ENCODE measurements at places on chromosomes 2 and 18.
A peak's percentile ranks its signal among the peaks of the same experiment; 100 is the strongest.

GRCh38 chr2:25558262-25558661 is 115.1 kb downstream of the DTNB start:
- DNase-seq: peak; percentile 70

- no peak for DNase-seq
These were observed 120.8 kb upstream of the TMEFF2 start for GRCh38 chr2:192315543-192315942.

DNA sequence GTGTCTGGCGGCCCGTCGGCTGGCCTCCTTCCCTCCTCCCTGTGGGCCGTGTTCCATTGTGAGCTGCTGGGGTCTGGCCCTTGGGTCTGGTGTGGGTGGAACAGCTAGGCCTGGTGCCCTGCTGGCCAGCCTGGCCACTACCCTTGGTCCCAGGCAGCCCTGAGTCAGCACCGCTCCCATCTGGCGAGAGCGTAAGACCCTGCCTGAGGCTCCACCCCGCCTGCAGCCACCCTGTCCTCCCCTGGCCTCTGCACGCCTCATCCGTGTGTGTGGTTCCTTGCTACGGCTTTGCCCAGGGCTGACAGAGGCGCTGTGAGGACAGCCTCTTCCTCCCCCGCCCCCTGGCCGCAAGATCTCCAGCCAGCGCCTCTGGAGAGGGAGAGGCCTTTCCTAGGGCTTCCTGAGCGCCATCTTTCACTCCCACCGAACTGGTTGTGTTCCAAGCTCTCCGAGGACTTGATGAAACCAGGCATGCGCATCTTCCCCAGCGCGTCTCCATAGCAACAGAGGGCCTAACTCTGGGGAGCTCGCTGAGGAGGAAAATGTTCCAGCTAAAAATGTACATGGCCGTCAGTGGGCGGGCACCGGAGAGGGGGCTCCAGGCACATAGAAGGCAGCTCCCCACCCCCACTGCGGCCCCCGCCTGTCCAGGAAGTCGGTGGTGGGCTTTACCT is 83.0 kb downstream of the STPG4 start:
- DNase-seq: peak; percentile 73

DNA sequence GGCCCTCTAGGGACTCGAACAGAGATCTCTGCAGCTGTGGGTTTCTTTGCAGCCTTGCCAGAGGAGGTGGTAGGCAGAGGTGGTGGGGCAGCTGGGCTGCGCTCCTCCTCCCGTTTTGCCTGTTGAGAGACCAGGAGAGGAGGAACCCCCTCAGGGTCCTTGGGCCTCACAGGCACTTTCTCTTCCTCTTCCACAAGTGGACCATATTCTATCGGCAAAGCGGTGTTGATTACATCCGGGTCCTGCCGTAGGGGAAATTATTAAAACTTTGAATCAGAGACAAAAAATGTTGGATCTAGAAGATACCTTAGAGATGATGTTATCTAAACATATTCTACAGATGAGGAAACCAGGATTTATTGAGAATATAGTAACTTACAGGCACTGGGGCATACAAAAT is 78.5 kb downstream of the CLIP4 start:
- no peak for DNase-seq

GRCh38 chr18:46042571-46043123 is 29.4 kb downstream of the PSTPIP2 start:
- DNase-seq: peak; percentile 28

- no peak for DNase-seq
These were observed 49.2 kb upstream of the SMAD2 start for GRCh38 chr18:47979611-47980200.

DNA sequence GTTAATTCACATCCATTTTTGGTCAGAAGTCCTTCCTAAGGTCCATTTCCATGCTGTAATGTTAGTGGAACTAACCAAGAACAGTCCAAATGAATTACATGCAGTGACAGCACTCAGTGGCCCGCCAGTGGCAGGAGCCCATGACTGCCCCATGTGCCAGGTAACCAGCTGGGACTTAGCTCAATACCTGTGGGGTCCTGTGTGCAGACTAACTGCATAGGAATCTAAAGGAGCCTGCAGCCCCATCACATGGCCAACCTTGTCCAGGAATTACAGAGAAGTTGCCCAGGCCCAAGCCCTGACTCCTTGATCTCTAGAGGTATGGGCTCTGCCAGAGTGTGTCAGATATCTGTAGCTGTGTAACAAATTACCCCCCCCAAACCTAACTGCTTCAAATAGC is 35.4 kb upstream of the GPR17 start:
- DNase-seq: no peak

GRCh38 chr2:61471905-61472805 is 1.3 kb upstream of the USP34 start:
- DNase-seq: no peak

- DNase-seq: no peak
These were observed 97.5 kb upstream of the CD302 start for GRCh38 chr2:159895258-159896065.

DNA sequence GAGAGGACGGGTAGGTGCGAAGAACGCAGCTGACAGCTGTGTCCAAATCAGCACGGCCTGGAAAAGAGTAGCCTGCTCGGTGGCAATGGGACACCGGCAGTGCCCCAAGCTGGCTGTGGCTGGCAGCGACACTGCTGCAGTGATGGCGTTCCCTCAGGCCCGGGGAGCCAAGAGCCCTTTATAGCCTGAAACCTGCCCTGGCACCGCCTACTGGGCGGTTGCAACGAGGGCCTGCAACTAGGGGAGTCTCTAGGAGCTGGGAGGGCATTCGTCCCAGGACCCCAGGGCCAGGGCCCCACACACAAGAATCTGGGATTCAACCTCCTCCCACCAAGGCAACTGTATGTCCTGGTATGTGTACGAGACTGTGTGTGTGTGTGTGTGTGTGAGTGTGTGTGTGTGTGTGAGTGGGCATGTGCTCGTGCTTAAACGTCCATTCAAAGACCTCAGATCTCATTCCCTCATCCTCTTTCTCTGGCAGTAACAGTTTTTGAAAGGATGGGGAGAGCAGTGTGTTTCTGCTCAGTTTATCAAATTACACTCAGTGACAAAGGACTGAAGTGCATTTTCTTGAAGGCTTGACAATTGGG is 6.8 kb upstream of the CYP26B1 start:
- DNase-seq: no peak

DNA sequence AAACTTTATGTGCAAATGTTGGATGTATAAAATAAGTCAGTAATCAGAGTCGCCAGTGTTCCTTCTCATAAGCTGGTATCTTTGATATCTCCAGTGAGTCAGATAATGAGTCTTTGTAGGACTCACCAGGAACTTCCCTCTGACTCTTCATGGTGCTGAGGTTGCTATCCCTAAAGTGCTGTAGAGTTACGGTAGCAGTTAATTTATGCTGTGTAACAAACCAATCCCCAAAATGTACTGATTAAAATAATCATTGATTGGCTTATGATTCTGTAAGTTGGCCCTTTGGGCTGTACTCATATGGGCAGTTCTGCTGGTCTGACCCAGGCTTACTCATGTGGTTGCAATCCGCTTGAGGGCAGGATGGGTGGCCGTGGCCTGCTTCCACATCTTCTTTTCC is 43.8 kb downstream of the MAIP1 start:
- DNase-seq: no peak

- peak; percentile 22 for DNase-seq
These were observed 53.6 kb upstream of the HNMT start for GRCh38 chr2:137910641-137911040.

DNA sequence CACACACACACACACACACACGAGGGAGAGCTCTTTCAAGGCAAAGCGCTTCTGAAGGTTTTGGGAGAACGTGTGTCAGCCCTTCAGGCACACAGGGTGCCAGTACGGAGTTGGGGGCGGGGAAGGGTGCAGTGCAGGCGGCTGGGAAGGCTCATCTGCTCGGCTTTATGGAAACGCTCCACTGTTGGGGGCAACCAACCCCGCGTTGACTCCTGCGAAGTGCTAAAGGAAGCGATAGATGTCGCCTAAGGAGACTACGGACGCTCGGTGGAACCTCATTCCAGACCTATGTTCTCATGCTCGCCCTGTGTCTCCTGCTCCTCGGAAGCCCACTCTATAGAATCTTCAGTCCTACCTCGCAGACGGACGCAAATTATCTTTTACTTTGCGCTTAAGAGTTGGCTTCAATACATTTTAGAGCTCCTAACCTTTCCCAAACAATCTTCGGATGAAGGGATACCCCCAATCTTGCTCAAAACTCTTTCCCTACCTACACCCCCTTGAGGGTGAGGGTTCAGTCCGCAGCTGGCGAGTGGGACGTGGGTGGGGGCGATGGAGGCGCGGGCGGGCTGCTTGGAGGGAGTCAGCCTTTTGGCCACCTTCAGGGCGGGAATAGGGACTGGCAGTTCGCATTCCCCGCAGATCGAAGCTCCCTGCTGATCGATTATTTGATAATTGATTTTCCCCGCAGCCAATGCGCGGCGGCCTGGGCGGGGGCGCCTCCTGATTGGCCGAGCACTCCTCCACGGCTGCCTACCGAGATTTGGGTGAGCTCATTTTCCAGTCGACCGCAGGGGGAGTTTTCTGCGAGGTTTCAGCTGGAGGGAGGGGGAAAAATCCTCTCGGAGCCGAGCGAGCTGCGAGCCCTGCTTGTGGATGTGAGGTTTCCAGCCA is 1.9 kb upstream of the MEIS1 start:
- peak; percentile 98 for DNase-seq

DNA sequence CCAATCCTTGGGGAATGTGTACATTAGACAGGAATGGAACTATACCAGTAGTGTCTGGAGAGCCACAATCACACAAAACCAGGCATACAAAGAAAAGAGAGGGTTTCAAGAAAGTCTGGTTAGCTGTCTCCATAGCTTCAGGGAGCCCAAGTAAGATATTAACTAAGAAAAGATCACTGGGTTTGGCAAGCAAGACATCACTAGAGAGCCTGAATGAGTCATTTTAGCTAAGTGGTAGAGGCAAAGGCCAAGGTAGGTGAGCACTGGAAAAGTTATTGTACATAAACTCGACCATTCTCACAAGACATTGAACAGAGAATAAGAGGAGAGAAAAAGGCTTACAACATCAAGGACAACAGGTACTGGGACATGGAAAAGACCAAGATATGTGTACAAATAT is 143.8 kb upstream of the ARL4C start:
- no peak for DNase-seq

DNA sequence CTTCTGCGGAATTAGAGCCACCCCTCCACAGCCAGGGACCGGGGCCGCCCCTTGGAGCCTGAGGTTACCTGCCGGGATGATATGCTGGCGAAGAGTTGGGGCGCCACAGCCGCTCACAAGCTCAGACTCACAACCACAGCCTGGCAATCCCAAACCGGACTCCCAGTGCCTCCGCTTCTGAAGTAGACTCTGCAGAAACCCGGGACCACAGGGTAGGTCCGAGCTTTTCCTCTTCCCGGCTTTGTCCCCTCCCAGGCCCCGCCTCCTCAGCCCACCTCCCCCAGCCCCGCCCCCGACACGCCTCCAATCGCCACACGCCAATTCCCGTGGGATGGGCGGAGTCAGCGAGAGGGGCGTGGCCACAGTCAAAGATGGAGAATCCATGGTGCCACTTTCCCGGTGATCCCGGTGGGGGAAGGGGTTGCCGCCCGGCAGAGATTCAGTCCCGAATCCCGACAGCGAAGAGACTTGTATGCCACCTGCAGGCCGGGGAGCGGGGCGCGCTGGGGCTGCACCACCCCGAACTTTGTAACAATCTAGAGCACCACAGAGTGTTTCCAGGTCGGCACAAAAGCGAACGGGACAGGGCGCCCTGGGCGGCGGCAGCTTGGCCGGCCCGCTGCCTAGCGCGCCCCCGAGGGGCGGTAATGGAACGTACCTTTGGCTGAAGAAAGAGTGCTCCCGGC is at the start of gene IDH1:
Gene IDH1, minus strand, starts transcription at position 201 of the 686 bp plus-strand sequence. CDS start 3,520 bp downstream, outside the sequence.
- DNase-seq: peak; percentile 97

- no peak for DNase-seq
These were observed 5.0 kb downstream of the ST8SIA5 start for GRCh38 chr18:46751882-46752281.

DNA sequence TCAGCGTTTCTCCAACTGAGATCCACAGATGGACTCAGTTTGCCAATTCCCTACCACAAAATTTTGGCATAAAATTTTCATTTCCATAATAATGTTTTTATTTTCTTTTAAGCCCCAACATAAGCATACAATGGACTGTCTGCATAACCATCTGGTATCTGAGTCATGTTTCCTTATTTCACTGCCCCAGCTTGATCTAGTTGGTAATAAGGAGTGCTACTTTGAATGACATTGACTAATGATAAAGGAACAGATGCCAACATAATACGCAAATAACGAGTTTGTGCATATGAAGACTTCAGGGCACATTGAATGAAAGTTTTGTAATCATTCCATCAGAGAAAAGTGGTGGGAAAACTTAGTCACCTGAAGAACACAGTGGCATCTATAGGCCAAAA is 8.8 kb upstream of the MBD2 start:
- no peak for DNase-seq

DNA sequence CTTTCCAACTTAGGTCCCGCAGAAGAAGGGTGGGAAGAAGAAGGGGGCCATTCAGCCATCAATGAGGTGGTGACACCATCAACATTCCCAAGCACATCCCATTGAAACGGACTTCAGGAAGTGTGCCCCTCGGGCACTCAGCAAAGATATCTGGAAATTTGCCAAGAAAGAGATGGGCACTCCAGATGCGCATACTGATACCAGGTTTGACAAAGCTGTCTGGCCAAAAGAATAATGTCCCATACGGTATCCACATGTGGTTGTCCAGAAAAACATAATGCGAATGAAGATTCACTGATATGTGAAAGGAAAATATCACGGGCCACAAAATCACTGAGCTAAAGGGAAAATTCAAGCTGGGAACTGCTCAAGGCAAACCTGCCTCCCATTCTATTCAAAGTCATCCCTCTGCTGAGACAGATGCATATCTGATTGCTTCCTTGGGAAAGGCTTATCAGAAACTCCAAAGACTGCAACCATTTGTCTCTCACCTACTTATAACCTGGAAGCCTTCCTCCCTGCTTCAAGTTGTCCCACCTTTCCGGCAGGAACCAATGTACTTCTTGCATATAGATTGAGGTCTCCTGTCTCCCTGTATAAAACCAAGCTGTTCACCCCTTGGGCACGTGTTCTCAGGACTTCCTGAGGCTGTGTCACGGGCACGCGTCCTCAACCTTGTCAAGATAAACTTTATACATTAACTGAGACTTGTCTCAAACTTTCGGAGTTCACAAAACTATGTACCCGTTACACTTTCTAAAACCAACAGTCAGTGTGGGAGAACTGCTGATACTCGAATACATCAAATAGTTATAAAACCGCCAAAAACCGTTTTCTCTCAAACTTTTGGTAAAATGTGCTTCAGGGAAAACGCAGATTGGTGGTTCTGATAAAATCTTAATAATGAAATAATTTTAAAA is 1.3 kb upstream of the PDK1 start:
- DNase-seq: no peak
